ENCODE measurements at places on chromosomes 12 and 14.

GRCh38 chr12:116520225-116520760, 38.9 kb upstream of the MAP1LC3B2 start:
- DNase-seq = no peak

DNA sequence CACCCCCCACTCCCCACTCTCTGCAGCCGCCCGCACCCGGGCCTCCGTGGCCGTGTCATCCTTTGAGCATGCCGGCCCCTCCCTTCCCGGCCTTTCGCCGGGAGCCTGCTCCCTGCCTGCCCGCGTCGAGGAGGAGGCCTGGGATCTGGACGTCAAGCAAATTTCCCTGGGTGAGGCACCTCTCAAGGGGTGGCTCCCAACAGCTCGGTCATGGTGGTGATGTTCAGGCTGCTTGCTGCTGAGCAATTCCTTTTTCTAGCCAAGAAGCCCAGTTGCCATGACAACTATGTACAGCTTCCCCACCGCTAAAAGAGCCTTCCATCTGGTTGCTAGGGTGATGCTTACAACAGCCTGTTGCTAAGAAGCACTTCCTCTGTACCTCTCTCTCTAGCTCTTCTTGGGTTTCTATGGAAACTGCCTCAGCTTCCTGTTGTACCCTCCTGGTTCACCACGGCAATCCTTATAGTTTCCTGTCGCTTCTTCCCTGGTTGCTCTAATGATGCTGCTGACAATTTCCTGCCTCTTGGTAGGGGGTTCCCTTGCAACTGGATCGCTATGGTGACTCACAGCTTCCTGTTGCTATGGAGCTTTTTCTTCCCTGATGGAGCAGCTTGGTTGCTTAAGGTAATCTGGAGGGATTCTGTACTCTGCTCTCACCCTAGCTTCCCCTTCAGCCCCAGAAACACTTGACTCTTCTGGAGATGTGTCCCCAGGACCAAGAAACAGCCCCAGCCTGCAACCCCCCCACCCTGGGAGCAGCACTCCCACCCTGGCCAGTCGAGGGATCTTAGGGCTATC, 11.0 kb downstream of the ZNF219 start:
- peak; percentile 79 for DNase-seq

DNA sequence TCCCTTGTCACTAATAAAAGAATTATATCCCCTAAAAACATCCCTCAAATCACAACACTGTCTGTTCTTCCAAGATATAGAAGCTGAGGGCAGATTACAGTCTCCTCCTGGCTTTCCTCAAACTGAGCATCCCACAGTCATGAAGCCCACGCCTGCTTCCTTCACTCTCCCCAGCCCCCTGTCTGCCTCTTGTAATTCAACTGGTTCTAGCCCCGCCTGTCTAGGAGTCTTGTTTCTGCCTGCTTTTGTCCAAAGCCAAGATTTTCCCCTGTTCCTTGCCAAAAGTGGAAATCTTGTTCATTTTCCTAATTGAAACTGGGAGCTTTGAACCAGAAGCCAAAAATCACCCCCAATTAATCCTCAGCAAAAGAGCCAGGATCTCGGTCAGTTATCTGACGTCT, 35.9 kb upstream of the PWP1 start:
- no peak for DNase-seq

- no peak for DNase-seq
These were observed 77.2 kb downstream of the EP400 start for GRCh38 chr12:132026796-132027500.

- DNase-seq = no peak
These were observed 20.9 kb upstream of the GPRC5A start for GRCh38 chr12:12870465-12870864.

DNA sequence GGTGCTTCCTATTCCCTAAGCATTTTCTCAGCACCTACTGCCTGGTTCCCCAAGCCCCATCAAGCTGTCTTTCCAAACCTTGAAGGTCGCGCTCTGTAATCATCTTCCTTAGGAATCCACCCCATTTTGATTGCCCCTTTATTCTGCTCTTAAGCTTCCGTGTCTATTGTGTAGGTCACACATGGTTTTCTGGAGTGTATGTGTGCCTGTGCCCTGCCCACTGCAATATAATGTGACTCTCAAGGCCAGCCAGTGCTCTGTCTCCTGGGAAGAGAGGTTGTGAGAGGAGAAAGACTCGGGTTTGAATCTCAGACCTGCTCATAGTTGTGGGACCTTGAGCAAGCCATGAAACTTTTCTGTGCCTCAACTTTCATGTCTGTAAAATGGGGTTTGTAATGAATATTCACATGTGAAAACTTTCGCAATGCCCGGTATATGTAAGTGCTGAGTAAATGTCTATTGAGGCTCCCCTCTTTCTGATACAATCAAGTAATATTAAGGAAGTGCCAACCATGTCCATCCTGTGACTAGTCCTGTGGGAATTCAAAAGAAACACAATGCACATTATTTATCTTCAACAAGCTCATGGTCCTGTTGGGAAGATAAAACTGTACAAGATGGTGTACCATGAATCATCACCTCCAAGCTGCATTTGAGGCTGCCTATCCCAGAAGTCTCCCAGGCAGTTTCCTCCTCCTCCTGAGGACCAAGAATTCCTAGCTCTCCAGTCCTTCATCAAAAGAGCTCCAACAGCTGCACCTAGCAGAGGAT, 774 bp upstream of the KRT75 start:
- no peak for DNase-seq

DNA sequence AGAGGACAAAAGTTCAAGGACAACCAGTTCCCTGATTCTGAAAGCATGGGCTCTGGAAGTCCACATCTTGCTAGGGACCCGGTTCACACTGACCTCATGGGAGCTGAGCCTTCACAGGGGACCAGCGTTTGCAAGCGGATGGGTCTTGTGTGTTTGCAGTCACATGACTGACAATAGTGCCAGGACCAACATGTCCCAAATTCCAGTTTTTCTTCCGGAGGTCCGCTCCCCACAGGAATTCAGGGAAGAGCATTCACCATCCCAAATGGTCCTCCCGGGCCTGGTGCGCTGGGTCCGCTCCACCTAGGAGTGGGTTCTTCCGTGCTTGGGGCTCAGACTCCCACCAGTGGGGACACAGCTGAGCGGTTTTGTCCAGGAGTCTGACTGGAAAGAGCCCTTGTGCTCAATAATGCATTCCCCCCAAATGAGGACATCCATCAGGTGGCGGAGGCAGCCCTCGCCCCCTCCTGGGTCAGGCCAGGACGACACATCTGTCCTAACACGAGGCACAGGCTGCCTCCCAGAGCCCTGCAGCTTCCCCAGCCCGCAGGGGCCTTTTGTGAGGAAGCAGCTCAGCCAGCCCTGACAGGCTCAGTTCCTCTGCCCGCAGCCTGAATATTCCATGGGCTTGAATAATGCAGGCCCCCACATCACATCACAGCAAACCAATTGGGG, 91.8 kb upstream of the BCL11B start:
- DNase-seq = no peak

DNA sequence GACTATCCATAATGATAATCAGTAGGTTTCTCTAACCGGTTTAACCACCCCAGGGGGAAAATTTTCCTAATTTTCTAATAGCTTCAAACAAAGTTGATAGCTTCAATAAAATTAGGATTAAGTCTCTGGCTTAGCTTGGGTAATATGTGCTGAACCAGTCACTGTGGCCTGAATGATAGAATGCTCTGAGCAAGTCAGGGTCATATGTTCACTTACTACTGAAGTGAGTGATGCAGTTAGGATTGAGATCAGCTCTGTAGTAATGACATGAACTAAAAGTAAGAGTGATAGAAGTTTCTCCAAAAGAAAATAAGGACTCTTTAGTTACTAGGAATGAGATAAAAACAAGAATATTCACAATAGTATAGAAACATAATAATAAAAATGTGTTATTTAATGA, 32.6 kb downstream of the ETNK1 start:
- DNase-seq = no peak

GRCh38 chr12:25321772-25322171, 71.0 kb upstream of the KRAS start:
- no peak for DNase-seq

- DNase-seq = no peak
These were observed 51.3 kb downstream of the AMN start for GRCh38 chr14:102973706-102974285.

GRCh38 chr14:36516719-36517241, 3.3 kb downstream of the NKX2-1 start:
- DNase-seq = peak; percentile 30

DNA sequence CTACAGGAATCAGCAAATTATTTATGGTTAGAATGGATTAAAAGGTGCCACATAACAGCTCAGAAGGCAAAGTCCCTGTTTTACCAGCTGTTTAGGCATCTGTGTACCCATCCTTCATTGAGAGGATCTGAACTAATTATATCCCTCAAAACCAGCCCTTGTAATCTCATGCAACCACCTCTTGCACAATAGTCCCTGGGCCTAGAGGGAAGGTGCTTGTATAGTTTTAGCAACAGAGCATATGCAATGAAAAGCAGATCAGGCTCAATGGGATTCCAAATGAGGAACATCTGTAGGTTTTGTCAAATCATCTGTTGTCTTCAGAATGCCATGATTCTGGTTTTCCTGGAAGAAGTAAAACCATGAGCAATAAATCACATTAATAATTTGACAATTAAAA, 26.0 kb upstream of the GLIPR1L2 start:
- DNase-seq = no peak

- no peak for DNase-seq
These were observed 560.4 kb downstream of the ETNK1 start for GRCh38 chr12:23185346-23185745.

DNA sequence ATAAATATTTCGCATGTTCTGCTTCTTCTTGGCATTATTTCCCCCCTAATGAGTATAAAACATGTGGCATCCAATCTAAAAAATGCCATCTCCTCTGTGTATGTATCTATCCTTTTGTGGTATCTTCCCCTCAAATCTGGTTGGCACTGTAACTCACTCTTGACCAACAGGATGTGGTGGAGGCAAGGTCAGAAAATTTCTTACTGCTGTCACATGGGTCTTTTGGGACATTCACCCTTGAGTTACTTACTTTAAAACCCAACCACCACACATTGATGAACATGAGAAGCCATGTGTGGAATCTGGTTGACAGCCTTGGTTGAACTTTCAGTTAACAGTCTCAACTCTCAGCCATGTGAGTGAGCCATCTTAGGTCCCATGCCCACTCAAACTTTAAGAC, 516.9 kb downstream of the SLC16A7 start:
- DNase-seq = no peak

- DNase-seq = no peak
These were observed 95.3 kb downstream of the CATSPERB start for GRCh38 chr14:91636604-91637003.

- peak; percentile 3 for DNase-seq
These were observed 86.8 kb upstream of the HIF1A start for GRCh38 chr14:61608245-61609165.

DNA sequence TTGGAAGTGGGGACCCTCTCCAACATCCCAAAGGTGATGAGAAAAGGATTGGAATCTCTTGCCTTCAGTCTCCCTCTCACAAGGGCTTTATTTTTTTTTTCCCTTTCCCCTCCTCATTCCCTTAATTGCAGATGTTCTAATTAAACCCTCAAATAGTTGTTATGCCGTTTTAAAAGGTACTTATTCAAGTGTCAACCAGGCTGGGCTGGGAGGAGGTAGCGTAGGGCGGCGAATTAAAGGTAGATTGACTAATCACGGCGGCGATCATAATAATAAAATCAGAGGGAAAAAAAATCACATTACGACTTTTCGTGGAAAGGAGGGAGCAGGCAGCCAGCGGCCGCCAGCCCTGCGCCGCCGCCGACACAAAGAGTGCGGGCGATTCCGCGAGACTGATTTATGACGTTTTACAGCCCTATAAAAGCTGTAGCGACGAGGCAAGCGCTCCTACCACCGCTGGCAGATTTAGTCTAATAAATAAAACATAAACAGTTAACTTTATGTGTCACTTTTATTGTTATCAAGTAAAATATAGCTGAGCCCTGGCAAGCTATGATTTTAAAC, 1.7 kb upstream of the HOXC4 start:
- DNase-seq = no peak

GRCh38 chr12:67820694-67821093, 168.6 kb upstream of the IFNG-AS1 start:
- no peak for DNase-seq

DNA sequence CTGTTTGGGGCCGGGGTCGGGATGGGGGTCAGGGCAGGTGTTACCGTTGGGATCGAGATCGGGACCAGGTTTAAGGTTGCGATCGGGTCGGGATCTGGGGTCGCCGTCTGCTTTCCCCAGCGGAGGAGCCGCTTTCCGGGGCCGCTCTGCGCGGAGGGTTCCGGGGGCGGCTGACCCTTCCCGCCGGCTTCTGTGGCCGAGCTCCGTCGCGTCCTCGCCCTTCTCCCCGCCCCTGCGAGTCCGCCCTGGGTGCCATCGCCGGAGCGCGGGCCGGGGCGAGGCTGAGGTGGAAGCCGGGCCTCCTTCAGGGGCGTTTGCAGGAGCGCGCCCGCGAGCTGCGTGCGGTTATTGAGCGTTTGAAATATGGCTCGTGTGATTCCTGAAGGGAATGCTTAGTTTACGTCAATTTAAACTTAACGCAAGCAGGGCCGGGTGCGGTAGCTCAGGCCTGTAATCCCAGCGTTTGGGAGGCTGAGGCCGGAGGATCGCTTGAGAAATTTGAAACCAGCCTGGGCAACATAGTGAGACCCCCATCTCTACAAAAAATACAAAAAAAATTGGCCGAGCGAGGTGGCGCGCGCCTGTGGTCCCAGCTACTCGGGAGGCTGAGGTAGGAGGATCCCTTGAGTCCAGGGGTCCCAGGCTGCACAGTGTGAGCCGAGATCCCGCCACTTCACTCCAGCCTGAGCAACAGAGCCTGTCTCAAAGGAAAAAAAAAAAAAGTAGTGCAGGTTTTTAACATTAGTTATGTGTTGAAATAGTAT, 620 bp downstream of the PGAM5 start:
- DNase-seq = no peak

- DNase-seq = peak; percentile 24
These were observed 662 bp downstream of the EPS8 start for GRCh38 chr12:15788233-15789219.

DNA sequence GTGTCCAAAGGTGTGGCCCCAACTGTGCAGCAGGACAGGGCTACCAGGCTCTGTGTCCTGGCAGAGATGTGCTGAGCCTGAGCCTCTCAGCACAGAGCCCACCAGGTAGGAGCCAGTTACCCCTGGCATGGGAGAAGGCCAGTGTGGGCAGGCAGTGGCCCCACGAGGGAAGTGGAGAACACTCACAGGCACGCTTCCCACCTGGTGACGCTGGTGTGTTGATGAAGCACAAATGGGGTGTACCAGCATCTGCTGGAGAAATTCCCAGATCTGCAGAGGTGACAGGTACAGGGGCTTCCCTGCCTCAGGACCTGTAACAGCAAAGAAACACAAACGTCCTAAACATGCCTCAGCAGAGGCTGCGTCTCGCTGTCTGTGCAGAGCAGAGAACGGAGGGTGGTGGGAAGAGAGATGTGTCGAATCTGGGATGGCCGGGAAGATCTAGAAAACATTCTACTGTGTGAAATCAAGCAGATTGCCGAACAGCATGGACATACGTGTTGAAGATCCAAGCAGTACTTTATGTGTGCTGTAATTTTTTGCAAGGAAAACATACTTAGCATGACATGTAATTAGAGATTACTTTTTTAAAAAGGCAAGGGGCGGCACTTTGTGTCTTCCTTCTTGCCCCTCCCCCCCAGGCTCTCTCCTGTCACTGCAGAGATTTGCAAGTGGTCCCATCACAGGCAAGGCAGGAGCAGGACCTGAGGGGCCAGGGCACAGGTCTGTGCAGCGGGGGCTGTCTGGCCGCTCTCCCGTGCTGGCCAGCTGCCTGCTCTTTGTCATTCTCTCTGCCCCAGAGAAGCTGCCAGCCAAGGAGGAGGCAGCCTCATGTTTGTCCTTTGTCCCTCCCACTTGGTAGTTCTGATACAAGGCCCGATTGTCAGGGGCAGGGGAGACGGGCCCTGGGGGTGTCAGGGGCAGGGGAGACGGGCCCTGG, 17.3 kb downstream of the HIP1R start:
- peak; percentile 82 for DNase-seq

All from frontal cortex (tissue), 4 donors.